ENCODE measurements at places on chromosomes 5 and 9.

DNA sequence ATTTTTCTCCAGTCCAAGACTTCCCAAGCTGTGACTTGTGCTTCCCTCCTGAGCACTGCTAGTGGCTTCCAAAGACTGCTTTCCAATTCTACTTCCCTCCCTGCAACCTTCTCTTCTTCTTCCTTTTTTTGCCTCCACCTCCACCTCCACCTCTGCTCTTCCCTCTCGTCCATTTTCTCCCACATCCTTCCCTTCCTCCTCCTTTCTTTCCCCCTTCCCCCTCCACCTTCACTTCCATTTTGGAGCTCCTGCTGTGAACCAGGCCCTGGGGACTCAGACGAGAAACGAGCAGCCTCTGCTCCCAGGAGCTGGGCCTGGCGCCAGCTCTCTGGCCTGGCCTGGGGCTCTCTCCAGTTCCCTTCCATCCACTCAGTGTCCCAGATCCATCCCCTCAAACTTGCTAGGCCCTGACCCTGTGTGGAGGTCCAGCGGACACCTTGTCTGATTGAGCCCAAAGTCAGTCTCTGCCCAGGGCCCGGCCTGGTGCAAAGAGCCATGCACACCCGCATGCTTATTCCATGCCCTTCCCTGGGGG lies 5.6 kb downstream of the GADD45G start:
- DNase-seq, result no peak

GRCh38 chr9:110785166-110785565 lies 116.6 kb downstream of the MUSK start:
- no peak for DNase-seq

DNA sequence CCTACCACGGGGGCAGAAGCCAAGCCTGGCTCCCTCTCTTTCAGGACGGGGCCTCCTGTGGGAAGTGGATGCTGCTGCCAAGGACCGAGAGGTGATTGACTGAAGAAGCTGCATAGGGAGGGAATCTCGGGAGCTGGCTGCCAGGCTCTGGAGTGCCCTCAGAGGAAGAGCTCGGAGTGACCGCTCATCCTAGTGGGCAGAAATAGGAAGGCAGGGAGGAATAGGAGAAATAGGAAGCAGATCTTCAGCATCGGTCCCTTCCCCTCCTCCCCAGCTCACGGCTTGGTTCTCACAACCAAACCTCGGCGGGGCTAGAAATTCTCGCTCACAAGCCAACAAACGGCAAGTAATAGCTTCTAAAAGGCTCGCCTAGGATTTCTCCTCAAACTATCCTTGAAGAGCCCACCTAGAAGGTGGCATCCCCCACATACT lies 159.9 kb upstream of the RAI14 start:
- no peak for DNase-seq

DNA sequence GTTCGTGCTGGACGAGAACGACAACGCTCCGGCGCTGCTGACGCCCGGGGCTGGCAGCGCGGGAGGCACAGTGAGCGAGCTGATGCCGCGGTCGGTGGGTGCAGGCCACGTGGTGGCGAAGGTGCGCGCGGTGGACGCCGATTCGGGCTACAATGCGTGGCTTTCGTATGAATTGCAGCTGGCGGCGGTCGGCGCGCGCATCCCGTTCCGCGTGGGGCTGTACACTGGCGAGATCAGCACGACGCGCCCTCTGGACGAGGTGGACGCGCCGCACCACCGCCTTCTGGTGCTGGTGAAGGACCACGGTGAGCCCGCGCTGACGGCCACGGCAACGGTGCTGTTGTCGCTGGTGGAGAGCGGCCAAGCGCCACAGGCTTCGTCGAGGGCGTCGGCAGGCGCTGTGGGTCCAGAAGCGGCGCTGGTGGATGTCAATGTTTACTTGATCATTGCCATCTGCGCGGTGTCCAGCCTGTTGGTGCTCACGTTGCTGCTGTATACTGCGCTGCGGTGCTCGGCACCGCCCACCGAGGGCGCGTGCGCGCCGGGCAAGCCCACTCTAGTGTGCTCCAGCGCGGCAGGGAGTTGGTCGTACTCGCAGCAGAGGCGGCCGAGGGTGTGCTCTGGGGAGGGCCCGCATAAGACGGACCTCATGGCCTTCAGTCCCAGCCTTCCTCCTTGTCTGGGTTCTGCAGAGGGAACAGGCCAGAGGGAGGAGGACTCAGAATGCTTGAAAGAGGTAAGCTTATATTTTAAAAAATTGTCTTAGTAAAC lies 2.2 kb downstream of the PCDHA13 start:
- DNase-seq, result no peak

DNA sequence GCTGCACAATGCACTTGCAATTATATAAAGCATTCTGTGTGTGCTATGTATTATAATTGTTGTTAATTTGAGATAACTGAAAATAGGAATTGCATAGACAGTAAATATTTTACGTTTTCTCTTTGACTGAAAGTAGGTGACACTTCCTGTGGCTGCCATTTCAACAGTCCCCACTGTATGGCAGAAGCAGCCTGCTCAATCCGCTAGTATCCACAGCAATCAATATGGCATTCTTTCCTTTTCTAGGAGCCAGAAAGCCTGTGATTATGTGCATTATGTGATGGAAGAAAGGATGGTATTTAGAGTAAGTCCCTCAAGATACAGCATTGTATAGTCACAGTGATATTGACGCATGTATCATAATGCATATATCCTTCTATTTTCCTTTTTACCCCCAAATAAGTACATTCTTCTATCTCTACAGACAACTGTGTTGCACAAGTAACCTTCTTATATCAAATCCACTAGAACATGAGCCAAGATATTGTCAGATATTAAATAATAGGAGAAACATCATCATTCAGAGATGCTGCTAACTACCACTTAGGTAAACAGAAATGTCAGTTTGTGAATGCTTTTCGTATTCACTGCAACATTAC lies 59.7 kb downstream of the CARTPT start:
- no peak for DNase-seq

All from activated effector memory CD4-positive, alpha-beta T cell treated with Interleukin-2 at 50 U/mL for 16 hours (primary cell).